ENCODE measurements at places on chromosomes 2 and 18.

DNA sequence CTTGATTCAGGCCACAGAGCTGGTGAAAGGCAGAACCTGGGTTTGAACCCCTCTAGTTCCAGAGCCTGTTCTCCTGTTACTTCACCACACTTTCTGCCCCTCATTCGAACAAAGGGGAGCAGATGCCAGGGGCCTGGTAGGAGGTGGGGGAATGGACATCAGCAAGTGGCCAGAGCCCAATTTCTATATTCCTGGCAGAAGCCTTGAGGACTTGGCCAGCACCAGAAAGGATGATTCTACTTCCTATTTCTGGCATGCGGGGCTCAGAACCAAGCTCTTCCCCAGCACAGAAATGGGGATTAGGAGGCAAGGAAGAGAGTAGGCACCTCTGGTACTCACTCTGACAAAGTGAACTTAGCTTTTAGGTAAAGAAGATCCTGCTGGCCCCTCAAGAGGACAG is 49.3 kb downstream of the ADD2 start:
- DNase-seq, result no peak

DNA sequence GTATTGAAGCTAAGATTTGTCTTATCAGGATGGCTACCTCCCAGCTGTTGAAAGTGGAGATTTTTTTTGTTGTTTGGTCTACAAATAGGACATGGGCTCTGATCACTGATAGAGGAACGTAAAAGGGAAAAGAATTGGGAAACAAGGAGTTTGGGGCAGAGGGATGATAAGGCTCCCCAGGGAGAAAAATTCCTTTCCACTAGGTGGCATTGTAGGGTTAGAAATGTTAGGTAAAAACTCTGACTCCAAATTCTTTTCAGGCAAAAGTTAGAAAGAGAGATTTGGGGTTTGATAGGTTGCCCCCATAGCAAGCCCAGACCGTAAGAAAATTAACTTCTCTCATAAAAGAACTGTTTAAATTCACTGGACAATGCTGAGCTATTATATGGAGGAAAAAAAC is 19.8 kb downstream of the CMPK2 start:
- no peak for DNase-seq

- no peak for DNase-seq
Measured at GRCh38 chr2:10084223-10084865, 4.1 kb upstream of the CYS1 start.

- DNase-seq, result no peak
Measured at GRCh38 chr2:162301151-162301804, 17.2 kb downstream of the IFIH1 start.

GRCh38 chr2:99471654-99472599 is 17.9 kb downstream of the REV1 start:
- no peak for DNase-seq

DNA sequence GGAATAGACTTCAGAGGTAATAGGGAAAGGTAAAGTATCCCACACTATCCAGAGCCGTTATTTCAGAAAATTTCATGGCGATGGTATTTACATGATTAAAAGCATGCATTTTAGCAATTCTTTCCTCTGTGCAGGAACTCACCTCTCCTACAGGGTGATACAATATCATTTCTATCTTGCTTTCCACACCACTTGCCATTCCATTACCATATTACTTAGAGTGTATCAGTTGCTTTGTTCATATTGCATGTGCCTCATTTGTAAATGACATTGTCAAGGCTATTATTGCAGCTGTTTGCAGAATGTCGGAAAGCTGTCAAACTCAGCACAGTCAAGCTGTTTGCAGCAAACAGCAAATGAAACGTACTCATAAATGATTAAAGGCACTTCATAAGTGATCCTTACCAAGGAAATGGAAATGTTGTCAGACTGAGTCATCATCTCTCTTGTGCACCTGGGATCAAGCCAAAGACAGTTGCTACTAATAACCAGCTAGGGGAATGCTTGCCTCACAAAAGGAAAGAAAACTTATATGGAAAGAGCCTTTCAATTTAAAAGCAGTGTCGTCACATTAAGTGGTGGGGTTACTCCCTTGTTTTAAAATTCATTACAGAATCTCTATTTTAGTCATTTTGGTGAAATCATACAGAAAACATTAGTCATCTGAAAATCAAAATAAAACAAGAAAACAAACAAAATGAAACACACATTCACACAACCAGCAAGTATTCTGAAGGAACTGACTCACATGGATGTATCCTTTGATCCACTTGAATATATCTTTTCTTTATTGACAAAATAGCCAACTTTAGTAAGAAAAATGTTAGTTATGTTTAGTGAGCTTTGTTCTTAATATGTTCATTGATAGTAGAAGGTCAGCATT is 1064.1 kb upstream of the CNTNAP5 start:
- DNase-seq, result no peak

DNA sequence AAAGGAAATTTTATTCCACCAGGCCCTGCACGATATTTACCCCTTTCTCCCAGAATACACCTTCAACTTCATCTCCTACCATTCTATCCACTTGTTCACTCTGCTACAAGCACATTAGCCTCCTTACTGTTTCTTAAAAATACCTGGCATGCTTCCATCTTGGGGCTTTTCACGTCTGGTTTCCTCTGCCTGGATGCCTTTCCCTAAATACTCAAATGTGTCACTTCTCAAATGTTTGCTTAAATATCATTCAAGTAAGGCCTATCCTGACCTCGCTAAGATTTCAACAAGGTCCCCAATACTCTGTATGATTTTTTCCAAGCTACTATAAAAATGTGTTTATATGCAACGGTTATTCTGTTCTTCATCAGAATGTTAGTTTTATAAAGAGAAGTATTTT is 433.0 kb upstream of the CHAC2 start:
- DNase-seq, result no peak

DNA sequence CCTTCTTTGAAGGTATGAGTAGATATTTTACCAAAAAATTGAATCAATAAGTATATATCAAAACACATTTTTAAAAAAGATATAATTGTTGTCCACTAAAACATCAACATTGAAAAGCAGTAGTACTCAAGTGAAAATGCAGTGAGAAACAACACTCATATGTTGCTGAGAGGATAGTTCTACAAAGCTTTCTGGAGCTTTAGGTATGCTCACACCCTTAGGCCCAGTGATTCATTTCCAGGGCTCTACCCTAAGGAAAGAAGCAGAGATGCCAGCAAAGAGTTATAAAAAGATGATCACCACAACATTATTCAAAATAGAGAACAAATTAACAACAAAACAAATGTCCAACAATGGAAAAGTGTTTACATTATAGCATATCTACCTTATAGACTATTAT is 197.3 kb upstream of the CCDC150 start:
- DNase-seq, result no peak

DNA sequence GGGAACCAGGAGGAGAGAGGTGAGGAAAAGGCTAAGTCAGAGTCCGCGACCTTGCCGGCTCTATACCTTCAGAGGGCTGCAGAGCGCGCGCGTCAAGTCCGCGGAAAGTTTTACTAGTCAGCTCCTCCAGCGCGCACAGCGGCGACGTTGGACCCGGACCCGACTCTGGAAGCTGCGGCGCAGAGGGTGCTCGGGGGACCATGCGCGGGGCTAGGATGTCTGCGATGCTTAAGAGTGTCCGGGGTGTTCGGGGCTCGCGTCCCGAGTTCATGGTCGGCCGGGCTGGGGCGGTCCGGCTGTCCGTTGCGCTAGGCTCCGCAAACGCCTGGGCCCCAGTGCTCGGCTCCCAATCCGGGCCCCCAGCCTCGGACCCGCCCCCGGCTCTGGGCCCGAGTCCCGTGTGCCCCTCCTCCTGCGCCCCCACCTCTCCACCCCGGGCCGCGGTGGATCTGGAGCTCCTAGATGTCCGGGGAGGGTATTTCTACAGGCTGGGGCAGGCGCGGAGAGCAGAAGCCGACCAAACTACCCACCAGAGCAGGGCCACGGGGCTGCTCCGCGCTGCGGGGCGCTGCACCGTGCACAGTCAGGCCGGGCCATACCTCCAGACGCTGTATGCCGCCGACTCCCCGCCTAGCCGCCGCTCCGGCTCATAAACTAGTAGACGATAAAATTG is at the start of gene LBX2:
LBX2 (minus strand) TSS at position 337 of the 673 bp plus-strand sequence; CDS start at position 271, 66 bp downstream.
- no peak for DNase-seq

GRCh38 chr18:49650426-49650891 is 88.6 kb downstream of the LIPG start:
- no peak for DNase-seq

- no peak for DNase-seq
Measured at GRCh38 chr2:8457092-8457481, 224.8 kb upstream of the ID2 start.
